ENCODE measurements at places on chromosomes 7 and 10. TPM values are rescaled to one million over a fixed set of nuclear protein-coding genes. Genes with fewer than 3 reads are reported as not detected.
A peak's percentile ranks its signal among the peaks of the same experiment; 100 is the strongest.

- no peaks in the 10 kb centered on the region for H3K4me1 ChIP-seq
- H3K36me3 ChIP-seq: no peaks in the 10 kb centered on the region
- no peak for DNase-seq
- H3K4me3 ChIP-seq: no peak overlapping the region
- no peak overlapping the region for H3K27ac ChIP-seq
Observed at GRCh38 chr10:128305601-128306345, 179.6 kb upstream of the MKI67 start.

DNA sequence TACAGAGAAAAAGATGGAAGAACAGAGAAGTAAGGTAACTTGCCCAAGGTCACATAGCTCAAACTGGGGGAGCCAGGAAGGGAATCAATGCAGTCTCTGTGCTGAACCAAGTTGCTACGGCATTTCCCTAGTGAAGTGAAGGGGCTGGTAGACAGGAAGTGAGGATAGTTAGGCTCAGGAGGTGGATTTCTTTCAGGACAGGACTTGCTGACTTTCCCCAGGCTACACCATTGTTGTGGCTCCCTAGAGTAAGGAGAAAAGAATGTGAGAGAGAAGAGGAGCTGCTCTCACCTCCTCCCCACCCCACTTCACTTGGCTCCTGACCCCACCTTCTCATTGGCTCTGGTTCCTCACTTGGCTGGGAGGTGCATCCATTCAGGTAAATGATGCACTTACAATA, 316.9 kb downstream of the INHBA start:
- H3K4me3 ChIP-seq: no peak overlapping the region
- no peaks in the 10 kb centered on the region for H3K27me3 ChIP-seq
- H3K36me3 ChIP-seq: no peaks in the 10 kb centered on the region
- H3K27ac ChIP-seq: no peak overlapping the region
- no peak for DNase-seq

GRCh38 chr7:94642838-94643653, 12.9 kb downstream of the SGCE start:
- peaks cover 67% of the 10 kb centered on the region for H3K27me3 ChIP-seq
- H3K36me3 ChIP-seq: peaks cover 5% of the 10 kb centered on the region
- no peak overlapping the region for H3K27ac ChIP-seq
- DNase-seq: no peak

- no peaks in the 10 kb centered on the region for H3K27me3 ChIP-seq
- no peaks in the 10 kb centered on the region for H3K4me1 ChIP-seq
- no peak for DNase-seq
- H3K36me3 ChIP-seq: no peaks in the 10 kb centered on the region
Observed at GRCh38 chr7:113657603-113658002, 261.2 kb downstream of the PPP1R3A start.

GRCh38 chr10:74937266-74937856, 111.0 kb downstream of the KAT6B start:
- H3K27ac ChIP-seq: peak overlapping the region; percentile 67
- no peak overlapping the region for H3K4me3 ChIP-seq
- H3K36me3 ChIP-seq: peaks cover 4% of the 10 kb centered on the region
- no peaks in the 10 kb centered on the region for H3K27me3 ChIP-seq
- H3K4me1 ChIP-seq: peaks cover 35% of the 10 kb centered on the region
- DNase-seq: no peak

The HTRA1 gene
- 0.55 TPM for total RNA-seq

DNA sequence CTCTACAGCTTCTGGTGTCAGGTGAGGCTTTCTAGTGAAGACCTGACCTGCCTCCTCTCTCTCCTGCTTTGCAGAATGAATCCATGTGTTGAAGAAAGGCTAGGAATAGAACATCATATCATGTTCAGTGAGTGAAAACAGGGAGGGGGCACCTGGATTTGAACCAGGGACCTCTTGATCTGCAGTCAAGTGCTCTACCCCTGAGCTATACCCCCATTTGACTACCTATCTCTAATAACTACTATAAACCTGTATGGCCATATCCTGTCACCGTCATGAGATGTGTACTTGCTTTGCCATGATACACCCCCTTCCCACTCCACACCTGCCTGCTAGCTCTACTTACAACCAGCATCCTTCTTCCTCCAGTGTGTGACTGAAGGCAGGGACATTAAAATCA, 91.3 kb upstream of the ZNF746 start:
- peaks cover 21% of the 10 kb centered on the region for H3K4me1 ChIP-seq
- H3K27me3 ChIP-seq: no peaks in the 10 kb centered on the region
- peaks cover 6% of the 10 kb centered on the region for H3K36me3 ChIP-seq

The ATE1 gene
- total RNA-seq: 23.2 TPM

DNA sequence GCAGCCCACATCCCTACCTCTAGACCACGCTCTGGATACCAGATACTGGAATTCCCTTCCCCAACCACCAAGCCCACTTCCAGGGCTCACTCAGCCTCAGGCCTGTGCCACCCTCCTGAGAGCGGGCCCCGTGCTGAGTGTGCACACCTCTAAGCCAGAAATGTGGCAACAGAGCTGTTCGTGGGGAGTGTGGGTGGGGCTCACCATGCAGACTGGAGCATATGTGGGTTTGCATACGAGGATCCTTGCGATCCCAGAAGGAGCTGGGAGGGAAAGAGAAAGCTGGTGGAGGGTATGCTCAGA, 13.0 kb upstream of the LIMK1 start:
- H3K36me3 ChIP-seq: no peaks in the 10 kb centered on the region
- DNase-seq: no peak
- H3K27me3 ChIP-seq: no peaks in the 10 kb centered on the region
- H3K4me3 ChIP-seq: no peak overlapping the region
- no peak overlapping the region for H3K27ac ChIP-seq
- no peaks in the 10 kb centered on the region for H3K4me1 ChIP-seq

The MKX gene
- not detected for total RNA-seq

DNA sequence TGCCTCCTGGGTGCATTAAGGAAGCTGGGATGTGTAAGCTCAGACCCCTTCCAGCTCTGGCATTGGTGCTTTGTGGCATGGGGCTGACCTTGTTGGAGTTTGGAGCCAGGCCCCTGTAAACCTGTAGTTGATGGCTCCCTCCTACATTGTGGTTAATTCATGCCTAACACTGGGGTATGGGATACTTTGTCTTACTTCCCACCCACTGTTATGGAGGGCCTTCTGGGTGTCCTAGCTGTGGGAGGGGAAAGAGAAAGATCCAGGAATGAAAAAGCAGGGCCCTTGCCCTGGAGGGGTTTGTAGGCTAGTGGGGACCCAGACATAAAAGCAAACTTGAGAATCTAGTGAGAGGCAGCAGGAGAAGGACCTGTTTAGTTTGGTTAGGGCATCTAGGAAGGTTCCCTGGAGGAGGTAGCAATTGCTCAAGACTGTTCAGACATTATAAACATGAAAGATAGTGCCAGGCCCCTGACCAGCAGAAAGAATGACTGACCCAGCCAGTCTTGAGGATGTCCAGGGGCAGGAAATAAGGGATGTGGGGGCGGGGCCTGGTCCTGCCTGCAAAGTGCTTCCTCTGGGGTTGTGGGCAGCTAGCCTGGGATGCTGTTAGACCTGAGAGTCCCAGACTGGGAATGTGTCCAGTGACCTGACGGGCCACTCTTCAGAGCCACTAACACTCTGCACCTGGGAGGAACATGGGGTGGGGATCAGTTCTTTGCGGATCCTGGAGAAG, 6.6 kb downstream of the ADAMTS14 start:
- H3K36me3 ChIP-seq: no peaks in the 10 kb centered on the region
- DNase-seq: no peak
- peaks cover 32% of the 10 kb centered on the region for H3K27me3 ChIP-seq
- H3K27ac ChIP-seq: no peak overlapping the region

DNA sequence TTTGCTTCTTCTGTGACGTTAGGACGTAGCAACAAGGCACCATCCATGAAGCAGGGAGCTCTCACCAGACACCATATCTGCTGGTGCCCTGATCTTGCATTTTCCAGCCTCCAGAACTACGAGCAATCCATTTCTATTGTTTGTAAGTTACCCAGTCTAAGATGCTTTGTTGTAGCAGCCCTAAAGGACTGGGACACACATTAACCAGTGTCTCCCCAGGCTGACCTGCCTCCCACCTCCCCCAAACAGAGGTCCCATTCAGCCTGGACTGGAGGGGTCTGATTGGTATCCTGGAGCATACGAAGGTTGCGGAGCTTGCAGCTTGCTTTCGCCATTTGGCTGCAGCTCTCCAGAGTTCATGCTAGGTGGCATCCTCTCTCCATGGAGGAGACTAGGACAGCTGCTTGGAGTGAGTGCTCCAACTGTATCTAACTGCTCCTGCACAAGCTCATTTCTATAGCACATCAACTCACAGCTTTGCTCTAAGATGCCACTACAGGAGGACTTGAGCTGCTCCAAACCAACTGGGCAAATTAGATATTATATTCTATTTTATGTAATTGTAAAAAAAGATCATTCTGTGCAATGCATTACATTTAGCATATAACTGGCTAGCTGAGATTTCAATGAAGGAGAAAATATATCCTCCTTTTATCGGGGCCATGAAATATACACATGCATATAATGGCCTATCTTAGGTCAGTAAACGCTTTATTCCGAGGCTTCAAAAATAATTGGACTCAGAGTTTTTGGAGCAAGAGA, 8.0 kb upstream of the GRK5 start:
- peaks cover 7% of the 10 kb centered on the region for H3K27me3 ChIP-seq
- no peak overlapping the region for H3K4me3 ChIP-seq
- no peak overlapping the region for H3K27ac ChIP-seq
- no peaks in the 10 kb centered on the region for H3K36me3 ChIP-seq

The EN2 gene
- total RNA-seq: not detected

The EEPD1 gene
- total RNA-seq: 15.7 TPM

GRCh38 chr7:33642312-33642711, 263.0 kb upstream of the BMPER start:
- H3K36me3 ChIP-seq: peaks cover 3% of the 10 kb centered on the region
- no peaks in the 10 kb centered on the region for H3K4me1 ChIP-seq
- no peak overlapping the region for H3K27ac ChIP-seq
- H3K4me3 ChIP-seq: no peak overlapping the region
- DNase-seq: no peak

DNA sequence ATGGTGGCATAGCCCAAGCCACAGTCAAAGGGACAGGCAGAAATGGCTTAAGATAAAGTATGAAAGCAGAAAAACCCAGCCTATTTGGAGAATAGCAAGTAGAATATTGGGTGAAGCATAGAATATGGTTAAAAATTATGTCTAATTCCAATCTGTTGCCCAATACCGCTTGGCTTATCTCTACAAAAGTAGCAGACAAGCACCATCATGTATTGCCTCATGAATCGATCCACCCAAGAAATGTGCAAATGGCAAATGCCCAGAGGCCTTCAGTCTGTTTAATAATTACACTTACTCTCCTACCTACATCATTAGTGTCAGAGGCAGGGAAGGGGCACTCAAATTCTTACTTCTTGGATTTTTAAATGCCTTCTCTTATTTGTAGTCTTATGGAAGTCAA, 130.9 kb upstream of the ADAM12 start:
- no peak for DNase-seq
- no peaks in the 10 kb centered on the region for H3K36me3 ChIP-seq
- no peaks in the 10 kb centered on the region for H3K27me3 ChIP-seq
- no peaks in the 10 kb centered on the region for H3K4me1 ChIP-seq

The PRPS1L1 gene
- total RNA-seq: not detected

DNA sequence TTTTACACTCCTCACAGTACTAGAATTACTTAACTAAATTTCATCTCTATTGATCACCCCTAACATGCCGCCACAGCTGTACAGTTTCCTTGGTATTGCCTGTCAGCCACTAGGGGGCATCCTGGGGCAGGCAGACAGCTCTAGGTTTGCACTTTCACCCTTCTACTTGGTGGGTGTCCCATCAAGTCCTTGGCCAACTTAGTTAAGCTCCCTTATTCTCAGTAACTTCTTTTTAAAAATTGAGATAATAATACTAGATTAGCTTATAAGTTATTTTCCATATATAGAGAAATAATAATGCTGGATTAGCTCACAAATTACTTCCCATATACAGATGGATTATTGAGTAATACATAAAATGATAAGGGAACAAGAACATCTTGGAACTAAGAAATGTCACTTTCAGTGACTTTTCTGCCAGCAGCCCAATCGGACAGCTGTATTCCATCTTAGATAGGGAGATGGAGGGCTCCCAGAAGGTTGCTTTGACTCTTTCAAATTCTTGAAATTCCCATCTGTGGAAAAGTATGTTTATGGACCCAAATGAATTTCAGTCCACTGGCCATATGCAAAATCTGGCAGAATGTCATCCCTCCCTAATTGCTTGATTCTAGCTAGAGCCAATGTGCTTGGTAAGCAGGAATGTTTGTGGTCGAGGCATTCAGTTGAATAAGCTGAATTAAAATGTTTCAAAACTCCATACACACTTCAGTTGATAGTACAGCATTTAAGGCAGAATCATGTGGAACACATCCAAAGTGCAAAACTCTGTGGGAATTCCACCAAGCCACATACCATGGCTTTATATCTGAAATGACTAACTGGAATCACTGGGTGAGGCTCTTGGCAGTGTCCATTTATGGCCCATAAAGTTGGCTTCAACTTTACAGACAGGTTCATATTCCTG, 309.7 kb downstream of the CSTF2T start:
- no peak overlapping the region for H3K27ac ChIP-seq
- no peaks in the 10 kb centered on the region for H3K27me3 ChIP-seq
- no peaks in the 10 kb centered on the region for H3K36me3 ChIP-seq
- no peaks in the 10 kb centered on the region for H3K4me1 ChIP-seq
- no peak overlapping the region for H3K4me3 ChIP-seq

DNA sequence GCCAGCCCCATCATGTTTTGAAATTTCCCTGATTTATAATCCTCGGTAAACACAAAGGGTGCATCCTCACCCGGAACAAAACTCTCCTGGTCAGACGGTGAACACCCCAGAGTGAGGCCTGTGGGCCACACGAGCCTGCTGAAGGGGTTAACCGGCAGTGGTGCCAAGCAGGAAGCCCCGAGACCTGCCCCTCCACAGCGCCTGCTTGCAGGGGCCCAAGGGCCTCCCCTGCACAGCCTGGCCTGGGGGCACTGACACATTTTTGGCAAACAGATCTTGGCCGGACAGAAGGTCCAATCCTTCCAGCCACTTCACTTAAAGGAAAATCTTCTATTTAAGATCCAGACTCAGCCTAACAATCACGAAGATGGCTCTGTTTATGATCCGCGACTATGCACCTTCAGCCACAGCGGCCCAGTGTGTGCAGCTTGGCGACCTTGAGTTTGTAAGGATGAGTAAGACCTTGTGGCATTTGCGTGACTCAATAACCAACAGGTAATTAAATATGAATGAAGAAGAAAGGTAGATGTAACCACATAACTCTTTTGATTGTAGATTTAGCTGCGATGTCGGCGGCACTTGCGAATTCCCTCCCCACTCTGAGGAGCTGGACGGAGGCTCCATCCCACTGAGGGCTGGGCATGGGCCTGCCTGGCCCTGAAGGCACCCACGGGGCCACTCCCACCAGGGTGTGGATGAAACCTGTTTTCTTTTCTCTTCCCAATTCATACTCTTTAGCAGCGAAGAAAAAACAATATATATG, 328.2 kb downstream of the DNAJB6 start:
- no peak for DNase-seq
- no peaks in the 10 kb centered on the region for H3K36me3 ChIP-seq
- H3K4me3 ChIP-seq: no peak overlapping the region
- H3K27ac ChIP-seq: no peak overlapping the region

GRCh38 chr10:69362471-69362954, 54.2 kb downstream of the TACR2 start:
- no peak for DNase-seq
- no peaks in the 10 kb centered on the region for H3K27me3 ChIP-seq
- peaks cover 4% of the 10 kb centered on the region for H3K36me3 ChIP-seq
- peak overlapping the region; percentile 97 for H3K27ac ChIP-seq
- H3K4me3 ChIP-seq: peak overlapping the region; percentile 58

The LIPK gene
- not detected for total RNA-seq

- H3K36me3 ChIP-seq: peaks cover 4% of the 10 kb centered on the region
- peaks cover 5% of the 10 kb centered on the region for H3K27me3 ChIP-seq
- H3K27ac ChIP-seq: no peak overlapping the region
Observed at GRCh38 chr10:88442716-88443115, 140.4 kb downstream of the RNLS start.

The CREB5 gene
- 1.8 TPM for total RNA-seq

The CAMK2B gene
- 0.31 TPM for total RNA-seq
